ENCODE measurements at places on chromosomes 12 and 14. TPM values are rescaled to one million over a fixed set of nuclear protein-coding genes. Genes with fewer than 3 reads are reported as not detected.

DNA sequence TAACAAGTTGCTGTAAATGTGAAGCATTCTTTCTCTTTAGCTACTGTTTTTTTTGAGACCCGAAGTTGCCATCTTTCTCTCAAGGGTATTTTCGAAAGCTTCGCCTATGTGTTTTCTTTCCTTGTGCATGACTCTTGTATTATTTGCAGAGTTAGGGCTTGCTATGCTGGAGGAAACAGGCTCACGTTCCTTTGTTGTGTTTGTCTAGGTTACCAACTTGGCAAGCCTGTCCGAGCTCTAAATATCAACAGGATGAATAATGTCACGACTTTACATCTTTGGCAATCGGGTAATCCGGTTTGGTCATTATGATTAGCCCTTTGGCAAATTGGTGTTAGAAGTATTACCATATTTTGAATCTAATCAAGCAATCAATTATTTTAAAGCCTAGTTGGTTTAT lies 15.9 kb upstream of the ATP6V0A2 start:
- no peak for DNase-seq

DNA sequence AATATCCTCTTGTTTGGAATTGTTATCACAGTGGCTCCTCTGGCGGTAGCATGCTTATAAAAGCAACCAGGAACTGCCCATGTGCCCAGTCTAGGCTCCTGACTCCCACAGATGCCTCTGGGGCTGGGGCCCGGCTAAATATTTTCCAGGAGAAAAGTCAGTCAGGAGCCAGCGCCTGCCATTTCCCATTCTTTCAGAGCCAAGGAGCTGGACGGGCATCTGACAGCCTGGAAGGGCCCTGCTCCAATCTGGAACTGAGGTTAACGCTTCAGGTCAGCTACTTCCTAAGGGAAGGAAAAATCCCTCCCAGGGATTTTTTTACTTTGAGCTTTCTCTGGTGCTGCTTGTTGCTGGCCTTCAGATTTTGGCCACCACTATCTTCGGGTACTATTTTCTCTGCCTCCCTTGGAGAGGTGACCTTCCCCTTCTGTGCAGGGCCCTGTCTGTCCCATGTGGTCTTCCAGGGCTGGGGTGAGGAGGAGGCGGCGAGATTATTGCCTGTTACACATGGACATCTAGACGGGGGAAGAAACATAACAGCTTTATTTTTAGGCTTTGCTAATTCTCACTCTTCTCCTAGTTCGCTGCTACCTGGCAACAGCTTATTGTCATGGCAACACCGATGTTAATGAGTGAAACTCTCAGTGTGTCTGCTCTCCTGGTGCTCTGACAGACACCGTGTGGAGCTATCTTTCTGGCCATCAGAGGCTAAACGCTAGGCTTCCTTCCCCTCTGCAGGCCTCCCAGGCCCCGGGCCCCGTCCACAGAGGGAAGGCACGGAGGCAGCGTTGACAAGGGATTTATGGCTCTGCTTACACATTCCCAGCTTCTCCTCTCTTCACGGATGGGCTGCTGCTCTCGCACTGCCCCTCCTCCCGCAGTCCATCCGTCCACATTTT lies 160.4 kb downstream of the CACNA1C start:
- DNase-seq: no peak

GRCh38 chr12:83326666-83327065 lies 640.0 kb downstream of the TMTC2 start:
- no peak for DNase-seq

Gene TAS2R19
- 3.4 TPM for total RNA-seq

Gene OR11G2
- not detected for total RNA-seq
